ENCODE measurements at places on chromosomes 6 and 20.

DNA sequence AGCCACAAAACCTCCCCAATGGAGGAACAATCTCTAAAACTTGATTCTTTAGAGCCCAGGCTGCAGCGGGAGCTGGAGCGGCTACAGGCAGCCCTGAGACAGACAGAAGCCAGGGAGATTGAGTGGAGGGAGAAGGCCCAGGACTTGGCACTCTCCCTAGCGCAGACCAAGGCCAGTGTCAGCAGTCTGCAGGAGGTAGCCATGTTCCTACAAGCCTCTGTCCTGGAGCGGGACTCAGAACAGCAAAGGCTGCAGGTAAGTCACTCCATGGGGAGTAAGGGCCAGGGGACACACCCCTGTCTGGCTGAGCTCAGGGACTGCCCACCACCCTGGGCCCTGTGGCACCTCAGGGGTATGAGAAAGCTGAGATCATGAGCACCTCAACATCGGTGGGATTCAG is 24.7 kb downstream of the C20orf173 start:
- no peak for DNase-seq

GRCh38 chr6:106064142-106064541 is 22.0 kb upstream of the PRDM1 start:
- no peak for DNase-seq

GRCh38 chr6:52538901-52539354 is 37.9 kb downstream of the TRAM2 start:
- DNase-seq: no peak

- no peak for DNase-seq
Measured at GRCh38 chr6:37793067-37793466, 26.5 kb upstream of the ZFAND3 start.

- no peak for DNase-seq
Measured at GRCh38 chr20:1489764-1490436, 1.3 kb downstream of the SIRPB2 start.

DNA sequence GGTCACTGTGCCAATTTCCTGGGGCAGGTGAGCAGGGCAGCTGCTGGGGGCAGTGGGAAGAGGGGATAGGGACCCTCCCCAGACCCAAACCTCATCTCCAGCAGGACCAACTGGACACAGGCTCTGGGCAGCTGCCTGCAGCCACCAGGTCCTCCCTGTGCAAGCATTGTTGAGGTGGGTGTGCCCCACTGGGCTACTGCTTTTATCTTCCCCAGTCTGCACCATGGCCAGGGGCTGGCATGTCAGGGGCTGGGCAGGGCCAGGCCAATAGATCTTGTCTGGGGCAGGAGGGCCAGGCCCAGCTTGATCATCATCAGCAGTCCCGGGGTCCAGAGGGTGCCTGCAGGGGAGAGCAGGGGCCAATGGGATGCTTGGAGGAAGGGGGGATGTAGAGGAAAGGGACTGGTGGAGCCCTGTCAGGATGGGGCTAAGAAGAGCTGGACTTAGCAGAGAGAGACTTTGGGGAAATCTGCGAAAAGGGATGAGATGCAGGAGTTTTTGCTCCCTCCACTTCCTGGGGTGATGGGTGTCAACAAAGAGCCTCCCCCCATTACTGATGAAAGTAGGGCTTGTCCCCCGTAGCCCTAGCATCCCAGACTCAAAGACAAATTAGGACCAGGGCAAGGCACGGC is 5.7 kb downstream of the EBF4 start:
- no peak for DNase-seq

- no peak for DNase-seq
Measured at GRCh38 chr6:89483111-89483720, 50.3 kb downstream of the ANKRD6 start.

Data from stimulated activated CD8-positive, alpha-beta memory T cell treated with anti-CD3 and anti-CD28 coated beads, Interleukin-7, amount 100 ng/mL, for 24 hours (primary cell).